ENCODE measurements at places on chromosomes 3 and 15.

GRCh38 chr3:24299246-24299805 lies 195.3 kb downstream of the THRB start:
- no peak for DNase-seq

DNA sequence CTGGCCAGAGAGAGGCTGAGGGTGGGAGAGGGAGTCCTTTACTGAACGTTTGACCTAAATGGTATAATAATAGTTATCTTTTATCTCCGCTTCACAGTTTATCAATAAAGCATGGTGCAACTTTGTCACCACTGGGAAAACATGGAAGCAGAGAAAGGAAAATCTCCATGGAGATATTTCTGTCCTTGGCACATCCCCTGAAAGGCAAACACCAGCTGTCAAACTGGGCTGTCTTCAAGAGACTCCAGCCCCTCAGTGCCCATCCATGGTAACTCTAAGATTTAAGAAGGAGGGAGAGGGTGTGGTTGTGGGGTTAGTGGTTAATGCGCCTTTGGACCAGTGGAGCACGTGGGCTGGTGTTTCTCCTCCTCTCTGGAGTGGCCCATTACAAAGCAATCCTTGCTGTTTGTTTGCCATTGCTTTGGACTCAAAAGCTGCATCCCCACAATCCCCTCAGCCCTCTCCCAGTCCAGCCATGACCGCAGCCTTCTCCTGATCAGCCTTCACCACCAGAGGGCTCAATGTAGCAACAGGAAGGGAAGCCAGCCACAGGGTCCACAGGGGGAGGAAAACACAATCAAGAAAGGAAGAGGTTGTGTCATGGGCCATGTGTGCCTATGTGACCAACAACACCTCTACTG lies 38.2 kb upstream of the FAM174B start:
- DNase-seq, result no peak

DNA sequence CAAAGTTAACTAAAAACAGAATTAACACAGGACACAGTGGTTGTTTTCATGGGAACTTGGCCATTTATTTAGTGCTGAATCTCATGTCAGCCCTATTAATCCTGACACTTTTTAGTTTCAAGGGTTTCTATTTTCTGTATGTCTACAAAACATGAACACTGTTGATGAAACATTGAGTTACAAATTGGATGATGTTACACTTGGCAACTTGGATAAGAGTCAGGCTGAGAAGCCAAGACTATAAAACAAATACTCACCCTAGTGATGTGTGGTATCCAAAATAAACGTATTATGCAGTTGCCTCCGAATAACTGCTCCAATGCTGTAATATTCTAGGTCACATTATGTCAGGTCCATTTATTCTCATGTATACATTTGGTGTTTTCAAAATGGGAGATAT lies 349.6 kb downstream of the ZIC1 start:
- no peak for DNase-seq

- no peak for DNase-seq
Measured at GRCh38 chr3:73094951-73095350, 33.5 kb downstream of the EBLN2 start.

DNA sequence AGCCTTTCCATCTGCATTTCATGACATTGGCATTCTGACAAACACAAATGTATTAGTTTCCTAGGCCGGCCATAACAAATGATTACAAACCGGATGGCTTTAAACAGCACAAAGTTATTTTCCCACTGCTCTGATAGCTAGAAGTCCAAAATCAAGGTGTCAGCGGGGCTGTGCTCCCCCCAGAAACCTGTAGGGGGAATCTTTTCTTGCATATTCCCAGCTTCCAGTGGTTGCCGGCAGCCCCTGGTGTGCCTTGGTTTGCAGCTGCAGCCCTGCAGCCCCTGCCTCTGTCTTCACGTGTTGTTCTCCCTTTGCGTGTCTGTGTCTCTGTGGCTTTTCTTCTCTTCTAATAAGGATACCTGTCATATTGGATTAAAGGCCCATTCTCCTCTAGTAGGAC lies 79.0 kb upstream of the CDV3 start:
- DNase-seq, result no peak

DNA sequence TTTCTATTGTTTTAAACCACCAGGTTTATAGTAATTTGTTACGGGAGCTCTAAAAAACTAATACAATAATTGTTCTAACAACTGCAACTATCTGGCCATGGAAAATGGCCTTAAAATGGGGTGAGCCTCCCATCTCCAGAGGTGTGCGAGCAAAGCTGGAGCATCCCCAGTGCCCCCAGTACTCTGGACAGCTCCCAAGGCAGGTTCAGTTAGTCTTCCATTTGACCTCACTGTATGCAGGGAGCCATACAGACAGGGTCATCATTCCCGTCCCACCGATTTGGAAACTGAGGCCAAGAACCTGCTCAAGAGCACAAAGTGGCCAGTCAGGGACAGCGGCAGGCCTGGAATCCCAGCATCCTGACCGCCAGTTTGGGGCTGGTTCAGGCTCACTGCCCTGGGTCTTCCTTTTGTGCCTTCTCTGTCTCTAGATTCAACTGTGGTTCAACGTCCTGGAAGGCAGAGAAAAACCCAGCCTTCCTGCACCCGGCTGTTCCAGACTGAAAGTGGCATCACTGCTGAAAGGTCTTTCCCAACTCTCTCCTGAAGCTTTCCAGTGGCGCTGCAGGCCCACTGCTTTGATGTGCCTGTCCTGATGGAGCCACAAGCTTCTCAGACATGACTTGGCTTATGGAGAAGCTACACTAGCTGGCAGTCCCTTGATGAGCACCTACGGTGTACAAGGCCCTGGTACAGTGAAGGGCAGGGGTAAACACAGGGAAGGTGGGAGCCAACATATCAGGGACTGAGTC lies 76.6 kb upstream of the LINGO1 start:
- DNase-seq, result no peak

GRCh38 chr3:182983876-182984275 lies 3.5 kb upstream of the DCUN1D1 start:
- DNase-seq, result no peak

All from aorta (tissue), 5 donors.